Endodermal cell (in vitro differentiated cells): ENCODE measurements at places on chromosomes 3 and 15.

GRCh38 chr3:134690226-134690625 is 39.4 kb upstream of the KY start:
- no peak for DNase-seq

GRCh38 chr3:195372220-195372619 is 70.6 kb downstream of the ACAP2 start:
- DNase-seq = no peak

DNA sequence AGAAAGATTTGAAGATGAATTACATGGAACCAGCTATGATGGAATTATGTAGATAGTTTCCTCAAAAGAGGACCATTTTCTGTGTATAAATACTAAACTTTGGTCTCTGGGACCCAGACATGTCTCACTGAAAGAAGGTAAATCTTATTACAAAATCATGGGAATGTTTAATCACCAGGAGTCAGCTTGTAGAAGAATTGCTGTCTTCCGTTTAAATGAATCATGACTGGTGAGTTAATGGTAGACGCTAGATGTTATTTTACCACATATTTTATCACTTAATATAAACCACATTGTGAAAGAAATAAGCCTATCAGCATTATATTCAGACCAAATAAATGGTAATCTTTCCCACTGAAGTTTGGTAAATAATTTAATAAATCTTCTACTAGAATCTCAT is 322.3 kb upstream of the SUCLG2 start:
- DNase-seq = no peak

DNA sequence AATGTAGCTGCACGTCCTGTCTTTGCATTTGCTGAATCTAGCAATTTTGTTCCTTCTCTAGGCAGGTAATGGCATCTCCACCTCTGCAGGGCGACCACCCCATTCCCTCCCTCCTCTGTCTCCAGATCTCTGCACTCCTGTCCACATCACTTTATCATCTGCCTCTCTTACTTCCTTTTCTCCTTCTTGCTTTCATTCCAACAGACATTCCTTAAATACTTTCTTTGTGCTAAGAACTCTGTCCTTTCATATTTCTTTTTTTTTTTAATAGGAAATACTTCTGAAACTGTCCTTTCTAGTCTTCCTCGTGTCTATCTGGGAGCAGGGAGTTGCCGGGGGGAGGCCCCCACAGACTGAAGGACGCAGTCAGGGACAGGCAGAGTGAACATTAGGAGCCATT is 7.2 kb downstream of the ITIH3 start:
- no peak for DNase-seq

DNA sequence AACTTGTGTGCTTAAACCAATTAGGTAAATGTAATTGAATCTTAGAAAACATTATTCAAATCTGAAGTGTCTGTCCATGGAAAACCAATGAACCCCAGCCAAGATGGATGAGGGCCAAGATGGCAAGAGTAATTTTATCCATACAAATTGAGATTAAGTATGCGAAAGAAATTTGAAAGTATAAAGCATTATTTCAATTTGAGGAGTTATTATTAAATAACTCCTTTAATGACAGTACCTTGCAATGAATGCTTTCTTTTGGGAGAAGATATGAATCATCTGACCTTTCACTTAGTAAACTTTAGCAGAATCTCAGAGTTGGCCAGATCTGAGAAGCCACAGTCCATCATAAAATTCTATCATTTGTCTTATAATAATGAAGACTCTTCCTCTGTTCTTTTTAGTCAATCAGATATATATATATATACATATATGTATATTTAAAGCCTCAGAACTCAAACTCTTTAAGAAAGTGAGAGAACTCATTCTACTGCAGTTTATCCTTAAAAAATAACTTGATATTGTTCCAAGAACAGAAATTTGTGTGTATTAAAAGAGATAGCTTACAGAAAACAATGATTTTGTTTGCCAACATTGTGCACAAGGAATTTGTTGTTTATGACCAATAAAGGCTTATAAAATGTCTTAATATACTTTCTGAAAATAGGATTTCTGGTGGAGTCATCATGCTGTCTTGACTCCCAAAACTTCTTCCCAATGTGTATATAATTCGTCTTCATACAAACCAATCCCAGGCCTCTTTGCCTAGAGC is 434.8 kb upstream of the THBS1 start:
- DNase-seq = no peak

GRCh38 chr3:39378957-39379777 is 4.0 kb upstream of the SLC25A38 start:
- DNase-seq = no peak

GRCh38 chr3:30318110-30318509 is 288.3 kb upstream of the TGFBR2 start:
- no peak for DNase-seq

DNA sequence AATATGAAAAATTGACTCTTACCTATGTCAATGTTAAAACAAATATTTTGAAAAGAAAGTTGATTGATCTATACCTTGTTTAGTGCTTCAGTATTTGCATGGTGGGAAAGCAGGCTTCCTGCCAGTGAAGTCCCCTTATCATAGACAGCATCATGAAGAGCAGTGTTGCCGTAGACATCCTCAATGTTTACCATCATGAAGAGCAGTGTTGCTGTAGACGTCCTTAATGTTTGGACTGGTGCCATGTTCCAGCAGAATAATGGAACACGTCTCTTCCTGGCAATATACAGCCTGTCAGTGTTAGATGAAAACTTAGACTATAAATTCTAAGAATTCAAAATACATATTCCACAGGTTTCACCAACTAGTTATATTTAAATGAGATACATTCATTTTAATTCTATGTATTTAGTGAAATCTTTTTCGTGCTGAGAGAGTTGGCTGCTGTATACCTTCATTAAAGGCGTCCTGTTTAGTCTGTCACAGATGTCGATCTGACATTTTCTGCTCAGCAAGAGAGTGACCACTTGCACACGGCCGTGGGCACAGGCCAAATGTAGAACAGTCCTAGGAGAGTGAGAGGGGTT is 116.8 kb downstream of the LMLN start:
- no peak for DNase-seq

GRCh38 chr3:160931474-160931873 is 173.7 kb downstream of the B3GALNT1 start:
- no peak for DNase-seq

DNA sequence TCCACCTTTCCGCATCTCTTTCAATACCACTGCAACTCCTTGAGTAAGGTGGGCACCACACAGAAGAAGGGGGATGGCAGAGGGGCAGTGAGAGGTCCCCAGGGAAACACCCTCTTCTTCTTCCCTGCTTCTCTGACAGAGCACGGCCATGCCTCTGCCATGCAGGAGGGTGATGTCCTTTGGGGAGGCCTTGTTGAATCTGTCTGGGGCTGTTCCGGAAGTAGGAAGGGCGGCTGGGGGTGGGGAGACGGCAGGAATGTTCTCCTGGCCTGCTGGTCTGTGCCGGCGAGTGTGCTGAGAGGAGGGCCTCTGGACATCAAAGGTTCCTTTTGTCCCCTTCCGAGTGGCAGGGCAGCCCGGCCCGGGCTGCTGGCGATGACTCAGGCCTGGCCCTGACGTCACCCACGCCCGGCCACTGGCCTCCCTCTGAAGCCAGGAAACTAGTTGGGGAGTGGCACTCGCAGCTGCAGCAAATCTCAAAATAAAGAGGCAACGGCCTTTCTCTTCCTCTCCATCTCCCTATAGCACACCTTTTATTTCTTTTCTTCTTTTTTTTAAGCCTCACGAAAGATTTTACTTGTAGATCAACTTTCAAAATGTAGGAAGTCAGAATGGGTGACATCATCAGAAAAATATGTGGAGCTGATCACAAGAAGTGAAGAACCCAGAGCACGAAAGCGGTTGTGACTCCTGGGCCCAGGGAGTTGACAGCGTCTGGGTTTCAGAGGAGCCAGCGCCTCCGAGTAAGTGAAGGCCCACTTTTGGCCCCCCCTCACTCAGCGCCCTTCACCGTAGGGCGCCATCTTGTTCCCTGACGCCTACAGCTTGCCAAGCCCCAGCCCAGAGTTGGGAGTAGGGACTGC is at the start of gene ZBTB38:
ZBTB38 (plus strand) TSS at position 443 of the 863 bp plus-strand sequence. CDS start 73,885 bp downstream, outside the sequence.
- DNase-seq = peak; percentile 95

GRCh38 chr3:73781541-73781940 is 156.8 kb upstream of the PDZRN3 start:
- no peak for DNase-seq

DNA sequence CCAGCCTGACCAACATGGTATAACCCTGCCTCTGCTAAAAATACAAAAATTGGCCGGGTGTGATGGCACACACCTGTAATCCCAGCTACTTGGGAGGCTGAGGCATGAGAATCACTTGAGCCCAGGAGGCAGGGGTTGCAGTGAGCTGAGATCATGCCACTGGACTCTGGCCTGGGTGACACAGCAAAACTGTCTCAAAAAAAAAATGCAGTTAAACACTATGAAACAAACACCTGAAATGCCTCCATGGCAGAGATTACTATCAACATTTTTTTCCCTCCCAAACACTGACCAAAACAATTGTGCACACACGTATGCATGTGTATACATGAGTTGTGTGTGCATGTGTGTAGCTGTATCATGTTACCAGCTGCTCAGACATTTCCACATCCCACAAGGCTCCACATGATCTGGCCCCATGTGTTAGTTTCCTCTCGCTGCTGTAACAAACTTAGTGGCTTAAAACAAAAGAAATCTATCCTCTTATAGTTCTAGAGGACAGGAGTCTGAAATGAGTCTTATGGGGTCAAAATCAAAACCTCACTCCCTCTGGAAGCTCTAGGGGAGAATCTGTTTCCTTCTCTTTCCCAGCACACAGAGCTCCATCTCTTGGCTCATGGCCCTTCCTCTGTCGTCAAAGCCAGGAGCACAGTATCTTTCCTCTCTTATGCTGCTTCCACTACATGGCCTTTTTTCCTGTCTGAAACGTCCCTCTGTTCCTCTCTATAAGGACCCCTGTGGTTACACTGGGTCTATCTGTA is 34.5 kb downstream of the SLC41A3 start:
- DNase-seq = no peak

DNA sequence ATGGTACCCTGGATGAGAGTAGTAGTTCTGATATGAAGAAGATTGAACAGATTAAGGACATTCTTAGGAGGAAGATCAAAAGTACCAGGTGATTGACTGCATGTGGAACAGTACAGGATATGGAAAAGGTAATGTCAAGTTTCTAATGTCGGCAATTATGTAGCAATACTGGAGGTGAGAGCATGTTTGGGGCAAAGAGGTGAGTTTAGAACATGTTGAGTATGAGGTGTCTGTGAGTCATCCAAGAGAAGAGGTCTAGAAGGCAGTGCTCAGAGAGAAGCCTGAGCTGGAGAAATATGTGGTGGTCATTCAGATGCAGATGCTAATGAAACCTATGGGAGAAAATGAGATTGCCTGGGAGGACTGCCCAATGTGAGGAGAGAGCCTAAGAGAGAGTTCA is 305.6 kb downstream of the ZBTB20 start:
- DNase-seq = no peak

- no peak for DNase-seq
Measured at GRCh38 chr15:90718232-90718631, 1.1 kb downstream of the BLM start.

GRCh38 chr15:65833501-65834205 is 35.6 kb upstream of the RAB11A start:
- DNase-seq = no peak

GRCh38 chr15:52349052-52349700 is 53.6 kb upstream of the MYO5C start:
- no peak for DNase-seq

GRCh38 chr15:94246016-94246415 is 14.7 kb downstream of the MCTP2 start:
- no peak for DNase-seq

- peak; percentile 67 for DNase-seq
Measured at GRCh38 chr3:6861625-6862000, 698 bp downstream of the GRM7 start.

DNA sequence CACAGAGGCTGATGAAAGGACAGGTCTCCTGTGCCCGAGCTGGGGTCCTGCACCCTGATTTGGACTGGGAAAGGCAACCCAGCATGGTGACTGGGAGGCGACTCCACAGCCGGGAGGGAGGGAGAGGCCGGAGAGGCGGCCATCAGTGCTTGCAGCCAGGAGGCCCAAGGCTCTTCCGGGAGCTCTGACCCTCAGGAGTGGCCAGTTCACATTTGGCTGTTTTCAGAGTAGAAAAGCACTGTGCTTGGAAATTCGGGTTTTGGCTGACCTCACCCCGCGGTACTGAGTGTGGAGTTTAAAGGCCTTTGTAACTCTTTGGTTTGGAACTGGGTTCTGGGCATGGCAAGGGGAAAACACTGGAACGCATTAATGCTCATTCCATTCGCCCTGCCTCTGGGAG is 31.9 kb downstream of the SMAD6 start:
- no peak for DNase-seq

DNA sequence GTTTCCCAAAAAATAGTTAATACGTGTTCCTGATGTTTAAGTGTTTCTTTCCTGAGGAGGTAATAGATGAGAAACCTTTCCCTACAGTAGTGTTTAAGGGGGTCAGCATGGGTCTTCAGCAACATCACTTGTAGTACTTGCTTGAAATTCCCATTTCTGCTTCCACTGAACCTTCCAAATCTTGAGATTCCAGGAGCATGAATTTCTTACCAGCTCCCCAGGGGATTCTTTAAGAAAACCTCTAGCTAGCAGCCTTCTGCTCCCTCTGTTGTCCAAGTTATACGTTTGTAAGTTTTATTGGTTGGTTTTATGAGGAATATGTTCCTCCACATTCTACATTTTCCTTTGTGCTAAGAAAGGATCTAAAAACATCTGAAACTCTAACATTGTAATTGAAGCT is 38.2 kb upstream of the ACP3 start:
- no peak for DNase-seq

DNA sequence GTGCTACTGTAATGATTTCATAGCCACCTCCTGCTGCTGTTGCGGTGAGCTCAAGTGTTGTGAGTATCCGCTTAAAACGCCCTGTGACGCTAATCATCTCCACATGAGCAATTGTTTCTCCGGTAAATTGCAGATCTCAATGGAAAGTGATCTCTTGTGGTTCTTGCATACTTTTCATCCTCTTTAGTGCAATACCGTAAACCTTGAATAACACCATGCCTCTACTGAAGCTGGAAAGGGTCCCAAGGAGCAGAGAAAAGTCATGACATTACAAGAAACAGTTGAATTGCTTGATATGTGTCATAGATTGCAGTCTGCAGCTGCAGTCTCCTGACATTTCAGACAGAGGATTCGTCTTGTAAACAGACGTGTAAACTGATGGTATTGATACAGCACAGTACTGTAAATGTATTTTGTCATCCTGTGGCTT is 6.0 kb upstream of the CEMIP start:
- DNase-seq = no peak

DNA sequence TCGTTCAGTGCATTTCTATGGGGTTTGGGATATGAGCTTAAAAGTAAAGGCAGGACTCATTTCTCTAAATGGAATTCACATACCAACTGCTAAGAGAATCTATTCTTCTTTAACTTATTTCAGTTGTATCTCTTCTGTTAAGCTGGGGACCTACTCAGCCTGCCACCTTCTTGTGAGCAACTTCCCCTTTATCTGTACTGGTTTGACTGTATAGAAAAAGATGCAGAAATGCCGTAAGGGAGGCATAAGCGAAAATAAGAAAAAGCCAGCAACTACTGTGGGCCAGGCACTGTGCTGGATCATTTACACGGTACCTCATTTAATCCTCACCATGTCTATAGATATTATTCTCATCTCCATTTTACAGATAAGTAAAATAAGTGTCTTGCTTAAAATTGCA is 38.4 kb downstream of the RBMS3 start:
- DNase-seq = no peak
